Heart left ventricle (tissue), 16 donors: ENCODE measurements at places on chromosomes 3 and 15. TPM values are rescaled to one million over a fixed set of nuclear protein-coding genes. Genes with fewer than 3 reads are reported as not detected.
A peak's percentile ranks its signal among the peaks of the same experiment; 100 is the strongest.

Gene UBA7
- polyA plus RNA-seq = 22.8 TPM

Gene C3orf62
- polyA plus RNA-seq = 3.3 TPM

Gene ATP10A
- polyA plus RNA-seq = 0.53 TPM

Gene C15orf62
- 0.30 TPM for polyA plus RNA-seq

Gene KLF15
- polyA plus RNA-seq = 70.6 TPM

Gene TIMMDC1
- 132 TPM for polyA plus RNA-seq

Gene MCF2L2
- polyA plus RNA-seq = 0.46 TPM

Gene MELTF
- 7.5 TPM for polyA plus RNA-seq

Gene GCSAM
- 0.12 TPM for polyA plus RNA-seq

Gene TMEM158
- 0.40 TPM for polyA plus RNA-seq

Gene CHDH
- 1.6 TPM for polyA plus RNA-seq

Gene ZNF654
- polyA plus RNA-seq = 3.7 TPM

Gene XIRP1
- polyA plus RNA-seq = 675 TPM

Gene CYP8B1
- not detected for polyA plus RNA-seq

Gene MYO5C
- 0.95 TPM for polyA plus RNA-seq

Gene BNIP2
- 36.8 TPM for polyA plus RNA-seq

Gene ZNF710
- 6.1 TPM for polyA plus RNA-seq

Gene CCR9
- not detected for polyA plus RNA-seq

Gene IL12A
- 0.57 TPM for polyA plus RNA-seq

Gene EPHB3
- 1.4 TPM for polyA plus RNA-seq

Gene FGF12
- polyA plus RNA-seq = 21.8 TPM

Gene NEK11
- 1.7 TPM for polyA plus RNA-seq

DNA sequence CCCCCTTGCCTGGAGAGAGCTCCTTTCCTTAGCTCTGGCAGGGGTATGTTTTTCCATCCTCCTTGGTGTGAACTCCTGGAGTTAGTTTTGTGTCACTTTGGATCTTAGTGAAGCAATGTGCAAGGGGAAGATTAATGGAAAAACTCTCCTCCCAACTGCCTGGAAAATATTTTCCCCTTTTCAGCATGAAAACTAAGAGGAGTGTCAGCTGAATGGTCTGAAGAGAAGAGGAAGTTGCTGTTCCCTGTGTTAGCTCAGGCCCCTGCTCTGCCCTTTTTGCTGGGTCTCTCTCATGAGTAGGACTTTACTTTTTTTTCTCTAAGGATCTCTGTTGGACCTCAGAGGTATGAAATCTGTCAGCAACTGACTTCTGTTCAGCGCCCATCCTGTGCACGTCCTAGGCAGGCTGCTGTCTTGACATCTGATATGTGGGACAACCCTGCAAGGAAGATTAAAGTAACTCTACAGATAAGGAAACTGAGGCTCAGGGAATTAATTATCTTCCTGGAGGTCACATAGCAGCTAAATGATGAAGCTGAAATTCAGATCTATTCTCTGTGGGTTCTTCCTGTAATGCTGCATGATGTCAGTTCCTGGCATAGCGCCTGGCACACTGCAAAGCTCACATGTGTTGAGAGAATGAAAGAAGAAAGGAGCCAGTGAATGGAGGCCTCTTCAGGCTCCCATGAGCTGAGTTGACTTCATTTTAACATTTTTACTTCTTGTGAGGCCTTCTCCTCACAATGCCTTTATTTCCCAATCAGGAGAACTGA lies 109.7 kb upstream of the GALNT15 start:
- DNase-seq = peak; percentile 89

GRCh38 chr3:150469031-150469930 lies 61.2 kb downstream of the TSC22D2 start:
- no peak for DNase-seq

- DNase-seq = no peak
Observed at GRCh38 chr3:46484911-46485778, 12.6 kb upstream of the RTP3 start.

DNA sequence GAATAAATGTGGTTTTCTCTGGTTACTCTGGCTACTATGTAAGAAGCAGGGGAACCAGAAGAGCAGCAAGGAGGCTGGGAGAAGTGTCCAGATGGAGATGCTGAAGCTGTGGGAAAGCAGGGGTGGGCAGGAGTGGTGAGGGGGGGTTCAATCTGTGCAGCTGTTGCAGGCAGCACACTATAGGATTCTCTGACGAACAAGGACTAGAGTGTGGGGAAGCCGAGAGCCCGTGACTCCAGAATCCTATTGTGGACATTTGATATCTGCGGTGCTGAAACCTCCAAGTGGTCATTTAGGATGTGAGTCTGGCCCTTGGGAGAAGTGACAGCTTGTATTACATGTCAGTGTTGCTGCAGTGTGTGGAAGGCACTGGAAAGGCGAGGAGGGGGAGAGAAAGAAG lies 60.5 kb downstream of the GABRB3 start:
- no peak for DNase-seq

- no peak for DNase-seq
Observed at GRCh38 chr3:20154078-20154477, 31.9 kb downstream of the SGO1 start.

DNA sequence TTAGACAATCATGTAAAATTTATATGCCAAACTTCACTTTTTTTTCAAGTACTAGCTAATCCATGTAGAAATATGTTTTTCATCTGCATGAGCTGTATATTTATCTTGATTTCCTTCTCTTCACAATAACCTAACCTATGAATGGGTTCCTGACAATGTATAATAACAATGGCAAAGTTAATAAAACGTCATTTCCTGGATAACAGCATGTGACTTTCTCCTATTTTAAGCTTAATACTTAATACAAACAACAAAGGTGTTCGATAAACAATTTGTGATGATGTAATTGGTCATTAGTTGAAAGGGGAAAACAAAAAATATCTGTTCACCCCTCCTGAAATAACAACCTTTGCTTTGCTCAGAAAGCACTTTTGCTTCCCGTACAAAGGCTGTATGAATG lies 20.4 kb downstream of the CD200 start:
- no peak for DNase-seq

DNA sequence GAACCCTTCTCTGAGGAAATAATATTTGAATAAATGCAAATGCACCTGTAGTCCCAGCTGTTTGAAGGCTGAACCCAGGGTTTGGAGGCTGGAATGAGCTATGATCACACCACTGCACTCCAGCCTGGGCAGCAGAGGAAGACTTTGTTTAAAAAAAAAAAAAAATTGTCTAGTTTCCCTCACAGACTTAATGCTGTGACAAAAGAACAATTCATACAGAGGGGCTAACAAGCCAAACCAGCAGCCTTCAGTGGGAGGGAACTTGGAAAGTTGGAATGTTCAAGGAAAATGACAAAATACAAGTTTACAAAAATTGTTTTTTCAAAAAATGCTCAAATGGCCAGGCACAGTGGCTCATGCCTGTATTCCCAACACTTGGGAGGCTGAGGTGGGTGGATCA lies 228.0 kb upstream of the CGNL1 start:
- no peak for DNase-seq

DNA sequence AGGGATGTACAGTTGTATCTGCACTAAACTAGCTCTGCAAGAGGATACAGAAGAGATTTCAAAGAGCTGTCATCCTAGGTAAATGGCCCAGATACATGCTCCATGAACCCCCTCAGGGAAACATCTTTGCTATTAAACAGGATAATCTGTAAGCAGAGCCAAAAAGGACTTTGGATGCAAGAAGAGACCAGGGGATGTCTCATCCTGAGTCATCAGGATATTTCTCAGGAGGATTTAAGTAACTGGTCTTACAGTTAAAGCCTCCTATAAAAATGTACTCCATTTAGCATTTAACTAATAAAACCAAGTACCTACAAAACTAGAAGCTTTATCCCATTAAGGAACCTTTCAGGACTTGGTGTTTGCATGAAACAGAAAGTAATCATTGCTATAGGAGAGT lies 48.2 kb upstream of the PHLDB2 start:
- DNase-seq = no peak

DNA sequence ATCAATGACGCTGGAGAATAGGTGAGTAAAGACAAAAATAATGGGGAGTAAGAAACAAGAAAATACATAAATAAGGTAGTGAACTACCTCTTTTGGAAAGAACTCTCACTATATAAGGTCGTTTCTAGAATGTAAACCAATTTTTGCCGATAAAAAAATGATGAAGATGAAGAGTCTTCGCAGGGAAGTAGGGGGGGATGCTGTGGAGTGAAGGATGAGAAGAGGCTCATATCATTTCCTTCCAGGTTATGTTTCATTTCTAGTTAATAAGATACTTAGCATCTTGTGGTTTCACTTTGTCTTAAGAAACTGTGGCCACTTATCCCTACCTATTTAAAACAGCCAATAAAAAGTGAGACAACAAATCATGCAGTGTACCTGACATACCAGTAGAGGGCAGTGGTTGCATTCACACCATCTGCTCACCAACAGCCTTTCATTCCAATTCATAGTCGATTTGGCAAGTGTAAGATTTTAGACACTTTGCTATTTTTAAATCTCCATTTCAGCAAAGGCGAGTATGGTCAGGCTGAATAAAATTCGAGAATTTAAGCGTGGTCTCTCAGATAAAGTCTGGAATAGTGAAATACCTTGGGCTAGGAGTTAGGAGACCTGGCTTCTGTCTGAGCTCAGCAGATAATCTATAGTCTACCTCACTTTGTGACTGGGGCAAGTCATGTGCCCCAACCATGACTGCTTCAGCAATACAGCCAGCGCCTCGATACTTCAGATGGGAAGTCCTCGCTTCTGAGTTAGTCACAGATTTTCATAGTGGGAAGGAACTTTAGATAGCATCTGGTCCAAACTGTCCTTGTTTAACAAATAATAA lies 28.9 kb upstream of the ICE2 start:
- DNase-seq = no peak

- DNase-seq = no peak
Observed at GRCh38 chr3:72763751-72764440, 84.3 kb downstream of the SHQ1 start.

DNA sequence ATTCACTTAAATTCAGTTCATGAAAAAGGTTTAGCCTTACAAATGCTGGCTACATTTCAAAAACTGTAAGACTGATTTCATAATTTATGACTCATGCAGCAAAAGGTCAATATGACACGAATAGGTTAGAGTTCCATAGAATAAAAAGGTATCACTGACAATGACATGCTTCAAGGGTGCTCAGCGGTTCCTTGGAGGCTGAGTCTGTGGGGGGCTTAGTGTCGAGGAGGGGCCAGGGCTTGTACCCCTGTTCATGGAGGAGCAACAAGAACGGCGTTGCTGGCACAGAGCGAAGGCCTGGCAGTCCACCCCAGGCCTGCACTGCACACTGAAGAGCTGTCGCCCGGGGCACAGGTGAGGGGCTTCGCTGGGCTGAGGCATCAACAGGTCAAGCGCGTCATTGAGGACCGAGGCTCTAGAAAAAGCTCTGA lies 174.2 kb downstream of the NR1D2 start:
- DNase-seq = no peak

GRCh38 chr3:10623578-10624275 lies 118.3 kb upstream of the ATP2B2 start:
- DNase-seq = no peak

- DNase-seq = no peak
Observed at GRCh38 chr3:153166206-153166605, 4.2 kb downstream of the RAP2B start.

GRCh38 chr3:126111126-126111551 lies 27.2 kb upstream of the SLC41A3 start:
- no peak for DNase-seq

- no peak for DNase-seq
Observed at GRCh38 chr15:79418693-79419279, 13.3 kb upstream of the MINAR1 start.

GRCh38 chr15:32723171-32723948 lies 5.6 kb downstream of the GREM1 start:
- DNase-seq = no peak

- DNase-seq = no peak
Observed at GRCh38 chr3:20388971-20389370, 203.0 kb upstream of the SGO1 start.

GRCh38 chr3:155441506-155441905 lies 148.0 kb upstream of the STRIT1 start:
- DNase-seq = no peak

- no peak for DNase-seq
Observed at GRCh38 chr3:89002191-89002590, 105.2 kb upstream of the EPHA3 start.

GRCh38 chr15:49225572-49226281 lies 55.7 kb downstream of the GALK2 start:
- no peak for DNase-seq

DNA sequence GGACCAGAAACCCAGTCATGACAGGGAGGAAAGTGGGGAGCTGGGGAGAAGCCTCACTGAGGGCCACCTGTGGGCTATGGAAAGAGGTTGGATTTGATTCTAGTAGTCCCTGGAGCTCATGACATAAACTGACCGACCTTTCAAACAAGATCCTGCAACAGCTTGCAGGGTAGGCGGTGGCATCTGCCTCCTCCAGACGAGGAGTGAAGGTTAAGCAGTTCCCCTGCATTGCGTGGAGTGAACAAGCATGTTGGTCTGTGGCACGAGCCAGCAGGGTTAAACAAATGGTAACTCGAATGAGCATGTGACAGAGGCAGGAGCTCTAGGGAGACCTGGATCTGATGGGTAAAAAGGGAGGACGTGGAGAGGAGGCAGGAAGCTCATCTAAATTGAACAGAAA lies 12.7 kb downstream of the TGM4 start:
- DNase-seq = no peak

DNA sequence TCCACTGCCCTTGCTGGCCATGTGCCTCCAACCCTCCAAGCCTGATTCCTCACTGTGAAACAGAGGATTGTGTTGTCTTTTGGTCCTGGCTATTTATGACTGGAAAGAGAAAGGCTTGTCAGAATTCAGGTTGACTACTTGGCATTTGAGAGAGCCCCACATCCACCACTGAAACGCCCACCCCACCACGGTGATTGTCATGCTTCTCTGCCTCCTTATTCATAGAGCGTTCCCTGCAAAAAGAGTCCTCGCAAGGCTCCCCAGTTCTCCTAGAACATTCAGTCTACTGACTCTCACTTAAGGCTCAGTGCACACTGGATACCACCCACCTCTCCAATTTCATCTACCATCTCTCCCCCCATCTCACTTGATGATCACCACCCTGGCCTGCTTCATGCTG lies 162.9 kb upstream of the WNT5A start:
- DNase-seq = no peak

- peak; percentile 72 for DNase-seq
Observed at GRCh38 chr3:46693038-46693891, at the start of gene ALS2CL. Gene ALS2CL, minus strand, starts transcription at chr3:46693679. Its CDS starts 4,239 bp downstream, at chr3:46689440.

GRCh38 chr15:84398763-84399701 lies 163.5 kb downstream of the GOLGA6L4 start:
- no peak for DNase-seq

GRCh38 chr15:63238796-63239195 lies 38.6 kb upstream of the APH1B start:
- DNase-seq = no peak

DNA sequence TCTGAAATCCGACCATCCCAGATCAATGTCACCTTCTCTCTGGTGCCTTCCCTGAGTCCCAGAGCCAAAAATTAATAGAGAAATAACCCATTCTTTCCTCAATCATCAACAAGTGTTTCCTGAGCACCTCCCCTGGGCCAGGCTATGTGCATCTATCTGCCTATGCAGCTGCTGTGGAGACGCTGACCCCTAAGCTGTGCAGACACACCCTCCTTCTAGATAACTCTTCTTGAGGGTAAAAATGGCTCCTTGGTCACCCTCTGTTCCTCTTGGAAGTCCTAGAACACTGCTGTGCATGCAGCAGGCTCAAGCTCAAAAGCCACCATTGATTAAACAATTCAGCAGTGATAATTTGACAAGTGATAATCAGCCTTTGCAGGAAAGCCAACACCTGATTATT lies 18.4 kb downstream of the CA12 start:
- DNase-seq = no peak
